CD4-positive, alpha-beta T cell treated with Interleukin-15 for 1 hour (primary cell): ENCODE measurements at places on chromosomes 5 and 9.

DNA sequence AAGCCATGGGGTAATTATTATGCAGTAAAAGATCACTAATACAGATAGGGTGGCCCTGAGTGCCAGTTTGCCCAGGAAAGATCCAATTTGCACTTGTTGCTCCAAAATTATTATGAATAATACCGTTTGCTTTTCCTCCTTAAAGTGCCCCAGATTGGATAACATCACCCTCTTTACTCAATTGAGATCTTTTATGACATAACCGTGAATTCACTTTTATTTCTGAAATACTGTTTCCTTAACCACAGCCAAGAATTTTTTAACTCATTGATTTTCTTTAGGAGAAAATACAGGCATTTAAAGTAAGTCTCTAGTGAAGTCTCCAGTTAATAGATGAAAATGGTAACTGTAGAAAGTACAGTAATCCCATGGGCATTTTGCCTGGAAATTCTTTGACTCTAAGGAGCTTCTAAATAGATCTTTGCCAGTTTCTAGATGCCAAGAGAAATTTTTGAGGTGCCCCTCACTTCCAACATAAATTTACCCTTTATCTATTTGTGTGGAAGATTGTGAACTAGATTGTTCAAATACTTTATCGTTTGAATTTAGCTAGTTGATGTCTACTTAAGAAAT lies 99.2 kb downstream of the UHRF2 start:
- DNase-seq: no peak

- DNase-seq: no peak
Measured at GRCh38 chr5:173869316-173869715, 18.8 kb upstream of the CPEB4 start.

DNA sequence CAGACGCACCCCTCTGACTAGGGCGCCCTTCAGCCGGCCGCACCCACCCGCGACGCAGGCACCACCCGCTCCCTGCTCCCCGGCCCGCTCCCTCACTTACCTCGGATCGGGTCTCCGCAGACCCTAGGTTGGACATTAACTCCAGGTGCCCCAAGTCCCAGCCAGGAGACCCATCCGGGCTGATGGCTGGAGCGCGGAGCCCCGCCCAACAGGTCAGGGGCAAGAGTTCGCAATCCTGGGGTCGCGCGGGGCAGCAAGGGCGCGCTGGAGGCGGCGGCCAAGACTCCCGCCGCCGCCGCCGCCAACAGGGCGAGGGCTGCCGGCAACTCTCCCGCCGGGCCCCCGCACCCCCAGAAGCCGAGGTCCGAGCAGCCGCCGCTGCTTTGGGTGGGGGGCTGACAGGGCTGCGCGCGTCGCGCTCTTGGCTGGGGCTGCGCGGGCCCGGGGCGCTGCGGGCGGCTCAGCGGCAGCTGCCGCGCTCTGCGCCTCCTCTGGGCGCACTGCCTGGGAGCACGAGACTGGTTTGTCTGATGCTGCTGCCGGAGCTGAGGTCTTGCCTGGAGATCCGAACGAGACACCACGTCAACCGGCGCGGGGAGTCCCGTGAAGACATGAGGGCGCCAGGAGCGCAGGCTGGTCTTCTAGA lies at the start of gene GDNF:
GDNF (minus strand) TSS at position 635 of the 646 bp plus-strand sequence. CDS start 5,245 bp downstream, outside the sequence.
- no peak for DNase-seq

DNA sequence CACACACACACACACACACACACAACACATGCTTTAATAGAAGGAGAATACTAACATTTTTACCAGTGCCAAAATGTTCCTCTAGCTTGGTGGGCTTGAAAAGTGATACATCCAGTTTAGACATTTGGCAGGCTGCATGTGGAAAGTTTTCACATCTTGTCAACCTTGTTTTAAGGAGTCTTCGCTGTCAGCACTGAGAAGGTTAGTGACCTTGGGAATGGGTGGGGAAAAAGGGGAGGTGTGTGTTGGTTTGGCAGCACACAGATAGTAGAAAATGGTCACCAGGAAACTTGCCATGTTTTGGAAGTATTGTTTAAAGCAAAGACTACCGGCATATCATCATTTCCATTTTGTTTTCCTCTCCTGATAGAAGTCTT lies 346.5 kb upstream of the ADAMTSL1 start:
- DNase-seq: no peak

DNA sequence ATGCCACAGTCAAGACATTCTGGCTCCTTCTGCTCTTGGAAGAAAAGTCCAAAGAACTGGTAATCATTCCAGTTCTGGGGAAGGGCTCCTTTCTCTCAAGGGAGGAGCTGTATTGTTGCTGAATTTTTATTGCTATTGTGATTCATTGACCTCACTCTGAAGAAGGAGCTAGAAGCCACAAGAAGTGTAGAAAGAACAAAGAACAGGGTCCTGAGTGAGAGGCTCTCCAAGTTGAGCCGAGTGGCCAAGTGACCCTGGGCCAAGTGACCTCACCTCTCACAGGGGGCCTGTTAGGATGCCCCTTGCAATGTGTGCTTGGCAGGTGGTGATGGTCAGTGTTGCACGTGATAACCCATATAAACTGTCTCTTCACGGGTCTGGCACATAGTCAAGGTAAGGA lies 173.3 kb downstream of the FGF18 start:
- DNase-seq: no peak

DNA sequence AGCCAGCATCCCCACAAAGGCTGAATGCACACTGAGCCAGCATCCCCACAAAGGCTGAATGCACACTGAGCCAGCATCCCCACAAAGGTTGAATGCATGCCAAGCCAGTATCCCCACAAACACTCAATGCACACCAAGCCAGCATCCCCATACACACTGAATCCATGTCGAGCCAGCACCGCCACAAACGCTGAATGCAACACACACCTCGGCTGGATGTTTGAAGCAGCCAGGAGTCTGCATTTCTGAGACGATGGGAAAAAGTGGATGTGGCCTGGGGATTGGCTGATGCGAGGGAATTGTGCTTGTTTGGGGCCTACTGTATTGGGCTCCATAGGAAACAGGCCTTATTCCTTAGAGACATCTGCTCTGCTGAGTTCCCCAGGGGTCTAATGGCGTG lies 30.9 kb upstream of the CEP72 start:
- no peak for DNase-seq
